ENCODE measurements at places on chromosomes 4 and X. TPM values are rescaled to one million over a fixed set of nuclear protein-coding genes. Genes with fewer than 3 reads are reported as not detected.

GRCh38 chr4:171621646-171622045 lies 191.6 kb upstream of the GALNTL6 start:
- DNase-seq, result no peak

GRCh38 chr4:60652933-60653332 lies 547.2 kb upstream of the ADGRL3 start:
- DNase-seq, result no peak

The CHRDL1 gene
- 90.2 TPM for total RNA-seq

DNA sequence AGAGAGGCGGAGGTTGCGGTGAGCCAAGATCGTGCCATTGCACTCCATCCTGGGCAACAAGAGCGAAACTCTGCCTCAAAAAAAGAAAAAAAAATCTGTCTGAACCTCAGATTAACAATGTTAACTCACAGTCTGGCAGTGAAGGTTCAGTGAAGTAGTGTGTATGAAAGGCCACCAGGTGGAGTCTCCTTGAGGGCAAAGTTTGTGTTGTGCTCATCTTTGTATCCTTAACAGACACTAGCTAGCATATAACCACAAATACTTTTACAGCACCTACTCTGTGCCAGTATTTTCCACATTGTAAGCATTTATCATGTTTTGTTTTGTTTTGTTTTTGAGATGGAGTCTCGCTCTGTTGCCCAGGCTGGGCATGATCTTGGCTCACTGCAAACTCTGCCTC lies 46.0 kb upstream of the MGST2 start:
- DNase-seq, result no peak

The DCAF12L1 gene
- total RNA-seq, result not detected

- DNase-seq, result no peak
These were observed 20.8 kb downstream of the SH3RF1 start for GRCh38 chr4:169249999-169250398.

The TEX13B gene
- total RNA-seq, result not detected

DNA sequence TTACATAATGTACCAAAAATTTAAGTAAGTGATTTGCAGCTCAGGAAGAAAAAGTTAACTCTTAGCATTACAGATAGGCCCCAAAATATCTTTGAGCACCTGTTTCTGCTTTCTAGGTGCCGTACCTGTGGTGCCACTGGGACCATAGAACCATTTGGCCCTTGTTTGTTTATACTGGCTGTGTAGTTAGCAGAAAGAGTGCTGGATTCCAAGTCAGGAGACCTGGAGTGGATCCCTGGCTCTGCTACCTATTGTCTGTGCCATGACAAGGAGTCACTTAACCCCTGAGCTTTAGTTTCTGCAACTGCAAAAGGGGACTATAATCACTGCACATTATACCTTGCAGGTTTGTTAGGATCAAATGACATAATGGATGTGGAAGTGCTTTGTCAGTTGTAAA lies 137.8 kb upstream of the GPR101 start:
- DNase-seq, result no peak

The UCP1 gene
- total RNA-seq, result not detected

- DNase-seq, result no peak
These were observed 537.7 kb upstream of the AADAT start for GRCh38 chr4:170627418-170627817.

The LNX1 gene
- total RNA-seq, result 0.29 TPM

The VSIG4 gene
- 18.9 TPM for total RNA-seq

The PRIMPOL gene
- 25.1 TPM for total RNA-seq
